AG09309 (cell line): ENCODE measurements at places on chromosomes 2 and 18.

DNA sequence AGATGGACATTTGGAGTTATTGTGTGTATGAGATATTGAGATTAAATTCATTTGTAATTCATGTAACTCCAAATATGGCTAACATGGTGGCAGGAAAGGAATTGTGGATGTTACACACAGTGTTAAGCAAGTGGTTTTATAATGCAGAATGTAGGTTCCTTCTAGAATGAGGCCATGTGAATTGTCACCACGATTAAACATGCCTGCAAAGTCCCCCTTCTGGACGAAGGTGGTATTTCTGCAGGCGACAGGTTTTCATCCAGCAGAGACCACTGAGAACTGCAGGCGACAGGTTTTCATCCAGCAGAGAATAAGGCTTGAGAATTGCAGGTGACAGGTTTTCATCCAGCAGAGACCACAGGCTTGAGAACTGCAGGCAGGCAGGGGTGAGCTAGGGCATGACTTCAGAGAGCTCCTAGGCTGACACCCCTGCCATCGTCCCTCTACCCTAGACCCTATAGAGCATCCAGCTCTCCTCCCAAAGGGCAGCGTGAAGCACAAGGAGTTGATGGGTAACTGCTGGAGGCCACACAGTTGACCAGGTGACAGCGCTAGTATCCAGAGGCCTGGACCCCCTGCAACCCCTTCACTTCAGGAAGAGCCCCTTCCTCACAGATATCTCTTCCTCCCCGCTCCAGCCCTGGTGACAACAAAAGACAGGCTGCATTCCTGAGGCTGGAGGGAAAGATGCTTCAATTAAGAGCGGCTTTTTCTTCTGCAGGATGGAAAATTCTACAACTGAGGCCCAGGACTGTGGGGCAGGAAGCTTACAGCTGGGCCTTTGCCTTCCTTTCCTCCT is 175.8 kb downstream of the LOXHD1 start:
- DNase-seq: peak; percentile 11

GRCh38 chr2:239298116-239298804 is 102.6 kb downstream of the HDAC4 start:
- DNase-seq: no peak

GRCh38 chr2:212032536-212033219 is 505.9 kb downstream of the ERBB4 start:
- no peak for DNase-seq

DNA sequence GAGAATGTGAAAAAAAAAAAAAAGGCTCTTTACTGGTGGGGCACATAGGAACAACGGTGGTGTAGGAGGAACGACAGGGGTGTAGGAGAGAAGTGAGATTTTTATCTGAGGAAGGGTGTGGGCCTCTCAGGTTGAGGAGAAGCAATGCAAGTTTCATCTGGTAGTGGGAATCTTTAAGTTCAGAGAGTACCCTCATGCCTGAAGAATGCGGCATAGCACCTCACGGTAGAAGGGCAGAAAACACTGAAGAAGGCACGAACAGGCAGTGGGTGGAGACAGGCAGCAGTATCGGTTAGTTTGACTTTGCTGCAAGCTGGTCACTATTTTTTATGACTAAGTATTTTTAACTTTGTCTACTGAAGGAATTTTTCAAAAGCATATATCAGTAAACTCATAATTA is 52.2 kb upstream of the TSPYL6 start:
- DNase-seq: no peak

DNA sequence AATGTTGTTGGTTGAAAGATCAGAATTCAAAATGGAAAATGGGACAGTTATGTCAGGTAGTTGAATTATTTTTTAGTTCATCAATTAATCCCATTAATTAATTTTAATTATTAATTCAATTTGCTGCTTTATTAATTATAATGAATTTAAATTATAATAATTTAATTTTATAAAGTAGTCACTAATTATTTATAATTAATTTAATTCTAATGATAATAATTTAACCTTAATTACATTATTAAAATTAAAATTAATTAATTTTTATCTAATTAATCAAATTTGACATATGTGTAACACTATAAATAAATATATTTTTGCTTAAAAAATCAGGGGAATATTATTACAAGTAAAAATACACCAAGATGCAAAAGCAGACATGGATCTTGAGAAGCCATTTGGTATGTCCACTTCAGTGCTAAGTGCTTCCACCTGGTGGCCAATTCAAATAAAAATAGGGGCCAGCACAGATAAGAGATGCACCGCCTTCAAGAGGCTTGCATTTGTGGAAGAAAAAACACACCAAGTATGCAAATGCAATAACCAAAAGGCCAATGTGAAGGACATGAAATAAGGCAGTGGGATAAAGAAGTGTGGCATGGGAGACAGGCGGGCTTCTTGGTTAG is 73.2 kb downstream of the MBP start:
- no peak for DNase-seq

GRCh38 chr18:6370886-6371635 is 43.6 kb downstream of the L3MBTL4 start:
- DNase-seq: no peak

DNA sequence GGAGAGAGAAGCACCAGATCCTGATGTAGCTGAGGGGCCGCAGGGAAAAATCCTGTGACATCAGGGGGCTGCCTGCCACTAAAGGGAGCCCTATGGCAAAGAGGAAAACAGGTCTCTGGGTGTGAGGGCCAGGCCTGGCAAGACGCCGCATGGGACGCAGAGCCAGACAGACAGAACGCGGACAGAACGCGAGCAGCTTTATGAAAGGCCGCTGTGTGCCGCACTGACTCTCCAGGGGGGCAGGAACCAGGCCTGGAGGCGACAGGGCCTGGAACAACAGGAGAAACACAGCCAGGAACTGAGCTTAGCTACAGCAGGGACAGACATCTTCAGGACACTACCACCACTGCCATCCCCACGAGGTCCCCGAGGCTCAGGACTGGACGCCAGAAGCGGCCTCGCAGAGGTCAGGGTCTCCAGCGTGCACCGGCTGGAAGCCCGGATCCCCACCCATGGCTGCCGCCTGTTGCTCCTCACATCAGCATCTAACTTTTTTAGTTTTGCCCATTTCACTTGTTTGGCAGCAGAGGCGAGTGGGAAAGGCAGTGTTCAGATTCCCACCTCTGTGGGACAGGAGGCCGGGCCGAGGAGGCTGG is 131.6 kb downstream of the VAPA start:
- DNase-seq: no peak

DNA sequence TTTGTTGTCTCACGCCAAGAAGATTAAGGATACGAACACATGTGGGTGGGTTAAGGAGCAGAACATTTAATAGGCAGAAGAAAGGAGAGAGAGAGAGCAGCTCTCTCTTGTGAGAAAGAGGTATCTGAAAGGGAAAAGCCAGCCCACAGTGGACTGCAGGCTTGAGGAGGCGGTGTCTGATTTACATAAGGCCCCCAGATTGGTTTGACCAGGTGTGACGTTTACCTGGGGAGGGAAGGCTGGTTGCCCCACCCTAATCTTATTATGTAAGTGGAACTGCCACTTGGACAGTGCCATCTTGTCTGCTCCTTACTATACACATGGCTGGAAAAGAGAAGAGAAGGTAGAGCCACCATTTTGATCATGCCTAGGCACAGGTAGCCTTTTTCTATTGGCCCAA is 189.2 kb downstream of the NCK2 start:
- DNase-seq: no peak

- no peak for DNase-seq
These were observed 146.8 kb upstream of the KCNJ3 start for GRCh38 chr2:154551649-154552048.

- DNase-seq: no peak
These were observed 108.4 kb downstream of the MEP1B start for GRCh38 chr18:32298171-32298667.

DNA sequence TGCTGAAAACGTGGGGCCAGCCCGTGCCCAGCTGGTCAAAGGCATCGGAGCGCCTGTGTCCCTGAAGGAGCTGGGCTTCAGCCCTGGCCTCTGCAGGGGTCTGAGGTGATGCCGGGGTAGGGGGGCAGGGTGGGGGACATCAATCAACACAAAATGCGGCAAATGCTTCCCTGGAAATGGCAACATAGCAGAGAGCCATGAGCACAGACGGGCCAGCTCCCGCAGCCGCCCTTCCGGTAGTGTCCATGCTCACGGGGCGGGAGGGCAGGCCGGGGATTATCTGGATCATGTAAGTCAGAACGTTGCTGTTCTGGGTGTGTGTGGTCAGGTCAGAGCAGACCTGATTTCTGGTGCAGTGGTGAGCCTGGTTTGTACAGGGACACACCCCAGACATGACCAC is 56.5 kb upstream of the TWIST2 start:
- no peak for DNase-seq

DNA sequence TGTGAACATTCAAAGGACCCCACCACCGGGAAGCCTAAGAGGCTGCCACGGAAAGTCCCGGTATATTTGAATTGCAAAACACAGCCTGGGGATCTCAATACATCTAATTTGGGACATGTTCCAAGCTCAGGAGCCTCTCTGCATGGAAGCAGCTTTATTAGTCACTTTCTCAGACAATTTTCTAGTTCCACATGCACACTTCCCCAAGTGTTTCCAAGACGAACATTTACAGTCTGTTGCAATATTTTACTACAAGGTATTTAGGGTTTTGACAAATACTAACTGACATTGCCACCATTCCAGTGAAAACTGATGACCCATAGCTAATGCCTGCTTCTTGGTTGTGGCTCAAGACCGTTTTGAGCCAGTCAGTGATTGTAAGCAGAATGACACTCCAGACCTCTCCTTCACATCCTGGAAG is 145.3 kb downstream of the NCKAP5 start:
- peak; percentile 73 for DNase-seq

DNA sequence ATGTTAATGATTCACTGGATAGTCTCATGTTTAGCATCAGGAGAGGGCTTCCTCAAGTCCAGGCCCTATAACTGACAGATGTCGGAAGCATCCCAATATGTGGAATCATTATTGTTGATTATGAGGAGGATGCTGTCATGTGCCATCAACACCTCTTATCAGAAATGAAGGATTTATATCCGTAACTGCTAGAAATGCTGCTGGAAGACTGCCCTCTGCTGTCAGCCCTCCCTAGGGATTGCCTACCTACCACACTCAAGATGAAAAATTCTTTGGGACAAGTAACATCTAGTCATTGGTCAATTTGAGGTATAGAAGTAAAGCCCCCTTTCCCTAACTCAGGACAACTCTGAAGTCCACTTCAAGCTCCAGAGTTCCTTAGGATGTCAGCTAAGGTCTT is 1166.5 kb upstream of the NXPH2 start:
- DNase-seq: no peak

DNA sequence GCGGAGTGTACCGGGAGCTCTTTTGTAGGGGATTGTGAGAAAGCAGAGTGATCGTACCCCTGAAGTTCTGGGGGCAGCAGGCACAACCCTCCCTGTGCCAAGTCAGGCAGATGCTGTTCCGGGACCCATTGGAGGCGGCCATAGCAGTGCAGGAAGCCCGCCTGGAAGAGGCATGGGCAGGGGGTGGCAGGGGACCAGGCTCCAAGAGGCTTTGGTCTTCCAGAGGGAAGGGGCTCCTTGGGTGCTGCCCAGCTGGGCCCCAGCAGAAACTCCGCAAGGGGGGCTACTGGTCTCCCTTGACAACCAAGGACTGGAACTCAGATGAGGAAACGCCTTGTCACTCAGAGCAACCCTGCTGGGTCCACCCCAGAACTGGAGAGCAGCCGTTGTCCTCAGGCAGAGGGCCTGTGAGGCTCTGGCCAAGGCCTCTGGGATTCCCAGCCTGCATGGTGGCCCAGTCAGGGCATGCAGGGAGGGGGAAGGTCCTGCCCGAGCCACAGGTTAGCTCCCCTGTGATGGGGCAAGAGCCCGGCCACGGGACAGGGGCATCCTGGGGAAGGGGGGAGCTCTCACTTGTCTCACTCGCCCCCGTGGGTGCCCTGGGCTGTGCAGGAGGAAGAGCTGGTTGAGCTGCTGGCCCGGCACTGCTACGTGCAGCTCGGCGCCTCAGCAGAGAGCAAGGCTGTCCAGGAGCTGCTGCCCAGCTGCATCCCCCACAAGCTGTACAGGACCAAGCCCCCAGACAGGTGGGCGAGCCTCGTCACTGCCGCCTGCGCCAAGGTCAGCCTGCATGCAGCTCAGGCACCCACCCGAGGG is 21.0 kb upstream of the GPR17 start:
- DNase-seq: no peak

- no peak for DNase-seq
These were observed 1135.1 kb upstream of the CRIM1 start for GRCh38 chr2:35220461-35220860.

DNA sequence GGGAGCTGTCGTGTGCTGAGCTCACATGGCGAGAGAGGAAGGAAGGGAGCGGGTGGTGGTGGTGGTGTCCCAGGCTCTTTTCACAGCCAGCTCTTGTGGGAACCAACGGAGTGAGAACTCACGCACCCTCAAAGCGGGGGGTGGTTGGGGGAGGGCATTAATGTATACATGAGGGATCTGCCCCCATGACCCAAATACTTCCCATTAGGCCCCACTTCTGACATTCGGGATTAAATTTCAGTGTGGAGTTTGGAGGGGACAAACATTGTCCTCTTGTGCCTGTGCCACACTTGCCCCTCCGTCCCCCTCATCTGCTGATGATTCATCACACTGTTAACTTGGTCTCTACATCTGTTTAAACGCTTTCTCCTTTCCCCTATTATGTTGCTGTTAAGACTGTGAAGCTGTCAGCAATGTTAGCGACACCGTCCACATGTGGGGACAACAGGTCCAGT is 22.5 kb downstream of the INPP4A start:
- no peak for DNase-seq

- DNase-seq: no peak
These were observed 97.2 kb upstream of the TEX51 start for GRCh38 chr2:126801473-126801872.

DNA sequence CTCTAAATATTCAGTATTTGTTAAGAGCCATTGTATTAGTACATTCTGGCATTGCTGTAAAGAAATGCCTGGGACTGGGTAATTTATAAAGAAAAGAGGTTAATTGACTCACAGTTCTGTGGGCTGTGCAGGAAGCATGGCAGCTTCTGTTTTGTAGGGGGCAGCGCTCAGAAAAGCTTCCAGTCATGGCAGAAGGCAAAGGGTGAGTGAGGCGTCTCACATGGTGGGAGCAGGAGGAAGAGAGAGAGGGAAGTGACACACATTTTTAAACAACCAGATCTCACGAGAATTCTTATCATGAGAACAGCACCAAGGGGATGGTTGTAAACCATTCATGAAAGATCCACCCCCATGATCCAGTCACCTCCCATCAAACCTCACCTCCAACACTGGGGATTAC is 13.8 kb upstream of the CCDC102B start:
- no peak for DNase-seq

GRCh38 chr2:5121121-5121520 is 571.1 kb upstream of the SOX11 start:
- DNase-seq: no peak

GRCh38 chr2:222794585-222795449 is 66.0 kb upstream of the ACSL3 start:
- no peak for DNase-seq

DNA sequence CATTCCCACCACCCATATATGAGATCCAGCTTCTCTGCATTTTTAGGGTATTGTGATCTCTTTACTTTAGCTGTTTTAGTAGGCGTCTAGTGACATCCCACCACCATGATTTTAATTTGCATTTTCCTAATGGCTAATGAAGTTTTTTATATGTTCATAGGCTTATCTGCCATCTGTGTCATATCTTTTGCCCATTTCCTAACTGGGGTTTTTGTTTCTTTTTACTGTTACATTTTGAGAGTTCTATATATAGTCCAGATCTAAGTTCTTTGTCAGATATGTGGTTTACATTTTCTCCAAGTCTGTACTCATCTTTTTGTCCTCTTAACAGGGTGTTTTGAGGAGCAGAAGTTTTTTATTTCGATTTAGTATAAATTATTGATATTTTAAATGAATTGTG is 39.6 kb downstream of the PTPN2 start:
- DNase-seq: no peak
